ENCODE measurements at places on chromosomes 1 and 21.

- no peak for DNase-seq
These were observed 5.7 kb downstream of the HSPG2 start for GRCh38 chr1:21931171-21932093.

- no peak for DNase-seq
These were observed 124.6 kb downstream of the BACH1 start for GRCh38 chr21:29423099-29423870.

DNA sequence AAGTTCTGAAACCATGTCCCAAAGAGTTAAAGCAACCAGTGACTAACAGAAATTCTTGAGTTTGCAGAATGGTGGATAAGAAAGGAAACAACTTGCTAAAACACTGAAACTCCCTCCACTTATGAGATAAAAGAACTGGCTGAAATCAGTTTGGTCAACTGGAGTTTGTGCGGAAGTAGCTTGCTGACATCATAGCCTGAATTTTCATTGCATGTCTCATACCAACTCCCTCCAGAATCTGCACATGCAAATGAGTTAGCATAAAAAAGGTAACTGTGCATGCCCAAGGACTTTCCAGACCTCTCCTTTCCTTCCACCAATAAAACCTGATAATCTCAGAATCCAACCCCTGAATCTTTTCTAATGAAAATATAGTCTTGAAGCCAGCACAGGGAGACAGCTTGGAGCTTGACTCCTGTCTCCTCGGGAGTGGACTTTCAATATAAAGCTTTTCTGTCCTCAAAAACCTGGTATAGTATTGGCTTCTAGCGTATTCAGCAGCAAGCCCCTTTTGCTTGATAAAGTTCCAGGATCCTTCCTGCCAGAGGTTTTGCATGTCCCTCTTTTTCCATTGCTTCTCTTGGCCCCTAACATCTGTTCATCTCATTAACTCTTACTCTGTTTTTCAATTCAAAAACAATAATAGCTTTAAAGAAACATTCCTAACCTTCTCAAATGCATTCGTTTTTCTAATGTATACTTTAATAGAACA, 785.8 kb upstream of the ADGRL4 start:
- no peak for DNase-seq

DNA sequence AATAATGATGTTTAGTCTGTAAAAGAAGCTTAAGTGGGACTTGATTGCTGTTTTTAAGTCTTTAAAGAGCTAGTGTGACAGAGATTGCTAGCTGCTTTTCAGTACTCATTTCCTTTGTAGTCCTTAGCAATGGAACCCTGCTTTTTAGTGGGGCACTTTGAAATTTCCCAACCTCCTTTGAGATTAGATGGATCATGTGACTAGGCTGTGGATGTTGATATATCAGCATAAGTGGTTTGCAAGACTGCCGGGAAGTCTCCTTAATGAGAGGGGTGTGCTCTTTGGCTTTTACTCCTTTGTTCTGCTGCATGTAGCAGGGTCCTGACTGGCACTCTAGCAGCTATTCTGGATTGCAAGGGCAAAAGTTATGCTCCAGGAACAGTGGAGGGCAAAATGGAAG, 11.2 kb upstream of the RCOR3 start:
- no peak for DNase-seq

DNA sequence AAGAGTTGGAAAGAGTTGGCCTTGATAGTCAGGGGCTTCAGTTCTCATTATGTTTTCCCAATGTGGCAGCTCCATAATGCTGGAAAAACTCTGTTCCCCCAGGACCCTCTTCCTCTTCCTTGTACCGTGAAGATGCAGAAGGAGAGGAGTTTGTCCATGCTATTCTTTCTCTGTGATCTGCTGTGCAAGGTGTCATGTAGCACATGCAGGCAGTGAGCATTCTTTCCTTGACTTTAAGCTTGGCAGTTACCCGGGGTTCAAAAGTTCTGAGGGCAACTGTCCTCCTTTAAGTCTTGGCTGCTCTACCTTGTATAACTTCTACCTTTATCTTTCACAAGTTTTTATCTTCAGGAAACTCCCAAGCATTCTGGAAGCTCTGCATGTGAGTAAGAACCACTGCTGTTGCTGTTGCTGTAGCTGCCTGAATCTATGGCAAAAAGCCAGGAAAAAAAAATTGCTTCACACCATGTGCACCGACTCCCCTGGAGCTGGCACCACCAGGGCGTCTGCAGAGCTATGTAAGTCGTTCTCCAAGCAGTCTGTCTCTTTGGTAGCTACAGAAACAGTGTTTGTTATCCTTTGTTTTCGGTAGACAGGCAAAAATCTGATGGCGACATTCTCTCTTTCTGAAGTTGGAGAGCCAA, 42.7 kb upstream of the SLC16A1 start:
- no peak for DNase-seq

DNA sequence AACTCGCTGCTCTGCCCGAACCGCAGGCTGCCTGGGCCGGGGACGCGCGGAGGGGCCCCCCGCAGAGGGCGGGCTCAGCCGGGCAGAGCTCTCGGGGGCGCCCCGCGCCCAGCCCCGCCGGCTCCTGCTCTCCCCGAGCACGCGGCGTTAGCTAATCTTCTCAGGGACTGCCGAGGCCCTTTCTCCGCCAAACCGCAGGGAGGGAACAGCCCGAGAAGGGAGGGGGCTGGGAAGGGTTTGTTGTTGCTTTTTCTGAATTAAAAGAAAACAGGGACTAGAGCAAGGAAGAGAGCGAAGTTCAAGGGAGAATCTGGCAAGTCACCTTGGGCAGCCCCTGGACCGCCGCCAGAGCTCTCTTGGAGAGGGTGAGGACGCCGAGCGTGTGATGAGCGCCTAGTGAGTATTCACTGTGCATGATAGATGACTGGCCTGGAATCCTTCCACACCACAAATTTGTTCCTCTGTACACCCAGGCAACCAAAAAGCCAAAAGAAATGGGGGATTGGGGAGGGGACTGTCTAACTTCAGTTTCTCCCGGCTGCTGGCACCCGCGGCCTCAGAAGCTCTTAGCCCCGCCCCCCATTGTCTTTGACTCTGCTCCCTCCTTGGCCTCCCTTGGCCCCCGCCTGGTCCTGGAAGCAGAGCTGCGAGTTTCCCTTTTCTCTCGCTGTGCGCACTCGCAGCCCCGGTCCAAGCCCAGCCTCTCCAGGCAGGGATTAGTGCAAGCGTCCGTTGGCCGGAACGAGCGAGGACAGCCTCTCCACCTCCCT, 19.7 kb upstream of the LMX1A start:
- DNase-seq: no peak

DNA sequence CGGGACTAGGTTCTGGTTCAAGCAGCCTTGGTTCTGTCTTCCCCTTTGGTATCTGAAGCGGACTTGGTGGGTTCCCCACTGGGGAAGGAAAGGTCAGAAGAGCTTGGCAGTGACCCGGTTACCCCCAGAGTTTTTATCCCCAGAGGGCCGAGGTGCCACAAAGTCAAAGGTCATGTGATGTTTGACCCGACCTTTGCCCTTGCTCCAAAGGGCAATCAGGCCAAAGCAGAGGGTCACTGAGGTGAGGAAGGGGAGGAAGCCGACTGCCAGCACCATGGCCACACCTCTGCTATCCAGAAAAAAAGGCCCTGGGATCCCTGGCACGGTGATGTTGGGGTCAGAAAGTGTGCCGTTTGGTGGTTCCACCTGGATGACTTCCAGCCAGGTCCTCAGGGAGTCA, 4.4 kb downstream of the LINGO4 start:
- no peak for DNase-seq

DNA sequence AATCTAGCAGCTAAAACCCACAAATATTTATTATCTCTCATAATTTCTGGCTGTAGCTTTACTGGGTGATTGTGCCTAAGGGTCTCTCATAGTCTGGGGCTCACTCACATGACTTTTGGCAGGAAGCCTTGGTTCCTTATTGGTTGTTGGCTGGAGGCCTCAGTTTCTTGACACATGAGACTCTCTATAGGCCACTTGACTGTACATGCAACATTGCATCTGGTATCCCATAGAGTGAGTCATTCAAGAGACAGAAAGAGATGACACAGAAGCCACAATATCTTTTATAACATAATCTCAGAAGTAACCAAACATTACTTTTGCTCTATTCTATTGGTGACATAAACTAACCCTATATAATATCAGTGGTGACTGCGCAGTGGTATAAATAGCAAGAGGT, 128.5 kb upstream of the HNRNPU start:
- DNase-seq: no peak

GRCh38 chr1:157004806-157005205, 40.7 kb downstream of the ARHGEF11 start:
- no peak for DNase-seq

GRCh38 chr1:233172201-233172600, 123.3 kb downstream of the PCNX2 start:
- DNase-seq: no peak

DNA sequence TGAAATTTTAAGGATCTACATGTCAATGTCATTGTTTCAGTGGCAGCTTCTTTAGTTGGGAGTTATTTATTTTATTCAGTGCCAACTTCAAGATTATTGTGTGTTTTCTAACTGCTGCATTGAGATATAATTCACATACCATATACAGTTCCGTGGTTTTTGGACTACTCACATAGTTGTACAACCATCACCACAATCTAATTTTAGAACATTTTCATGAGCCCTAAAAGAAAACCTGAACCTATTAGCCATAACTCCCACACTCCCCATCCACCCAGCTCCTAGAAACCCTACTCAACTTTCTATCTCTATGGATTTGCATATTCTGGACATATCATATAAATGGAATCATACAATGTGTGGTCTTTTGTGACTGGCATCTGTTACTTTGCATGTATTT, 220.0 kb downstream of the LRRC40 start:
- DNase-seq: no peak

- DNase-seq: no peak
These were observed 62.2 kb downstream of the ZFYVE9 start for GRCh38 chr1:52203935-52204625.

DNA sequence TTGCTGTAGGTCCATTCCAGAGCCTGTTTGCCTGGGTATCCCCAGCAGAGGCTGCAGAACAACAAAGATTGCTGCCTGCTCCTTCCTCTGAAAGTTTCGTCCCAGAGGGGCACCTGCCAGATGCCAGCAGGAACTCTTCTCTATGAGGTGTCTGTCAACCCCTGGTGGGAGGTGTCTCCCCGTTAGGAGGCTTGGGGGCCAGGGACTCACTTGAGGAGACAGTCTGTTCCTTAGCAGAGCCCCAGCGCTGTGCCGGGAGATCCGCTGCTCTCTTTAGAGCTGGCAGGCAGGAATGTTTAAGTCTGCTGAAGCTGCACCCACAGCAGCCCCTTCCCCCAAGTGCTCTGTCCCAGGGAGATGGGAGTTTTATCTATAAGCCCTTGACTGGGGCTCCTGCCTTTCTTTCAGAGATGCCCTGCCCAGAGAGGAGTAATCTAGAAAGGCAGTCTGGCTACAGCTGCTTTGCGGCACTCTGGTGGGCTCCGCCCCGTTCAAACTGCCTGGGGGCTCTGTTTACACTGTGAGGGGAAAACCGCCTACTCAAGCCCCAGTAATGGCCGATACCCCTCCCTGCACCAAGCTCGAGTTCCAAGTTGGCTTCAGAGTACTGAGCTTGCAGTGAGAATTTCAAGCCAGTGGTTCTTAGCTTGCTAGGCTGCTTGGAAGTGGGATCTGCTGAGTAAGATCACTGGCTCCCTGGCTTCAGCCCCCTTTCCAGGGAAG, 8.7 kb upstream of the SLC25A24 start:
- no peak for DNase-seq

DNA sequence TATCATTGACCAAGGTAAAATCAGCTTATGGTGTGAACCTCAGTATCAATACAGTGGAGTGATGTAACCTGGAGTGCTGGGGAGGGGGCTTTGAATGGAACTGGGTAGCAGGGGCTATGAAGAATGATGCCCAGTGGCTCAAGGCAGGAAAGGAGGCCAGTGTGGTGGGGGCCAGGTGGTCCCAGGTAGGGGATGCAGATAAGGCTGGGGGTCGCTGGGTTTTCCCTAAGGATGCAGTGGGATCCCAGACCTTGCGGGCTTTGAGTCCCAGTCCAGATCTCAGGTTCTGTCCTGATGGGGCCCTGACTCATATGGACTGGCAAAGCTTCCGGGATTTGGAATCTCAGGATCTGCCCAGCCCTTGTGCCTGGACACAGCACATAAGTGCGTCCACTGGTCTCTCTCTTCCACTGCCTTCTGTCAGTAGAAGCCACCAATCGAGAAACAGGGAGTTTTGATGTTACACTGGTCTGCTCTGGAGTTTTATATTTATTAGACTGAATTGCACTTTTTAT, 52.0 kb downstream of the S100B start:
- no peak for DNase-seq

DNA sequence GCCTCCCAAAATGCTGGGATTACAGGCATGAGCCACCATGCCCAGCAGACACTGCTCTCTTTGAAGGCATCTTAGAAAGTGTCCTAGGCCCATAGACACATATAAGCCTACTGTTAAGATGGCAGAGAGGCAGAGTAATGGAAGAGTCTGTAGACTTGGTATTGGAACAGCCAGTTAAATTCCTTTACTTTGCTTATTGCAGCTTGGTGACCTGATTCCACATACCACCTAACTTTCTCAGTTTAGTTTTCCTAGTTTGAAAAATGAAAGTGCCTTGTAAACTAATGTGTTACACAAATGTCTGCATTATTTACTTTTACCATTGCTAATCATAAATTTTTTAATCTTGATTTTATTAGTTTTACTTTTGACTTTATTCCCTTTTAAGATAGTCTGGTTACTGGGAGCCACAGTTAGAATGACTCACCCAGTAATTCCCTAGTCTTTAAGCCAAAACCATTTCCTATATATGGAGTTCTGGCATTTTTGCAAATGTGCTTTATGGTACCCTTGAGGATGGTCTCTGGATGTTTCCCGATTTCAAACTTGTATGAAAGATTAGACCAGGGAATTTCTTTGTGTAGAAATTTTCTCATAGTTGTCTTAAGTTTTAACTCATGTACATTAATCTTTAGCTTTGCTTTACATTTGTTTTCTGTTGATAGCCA, 6.4 kb downstream of the SMAP2 start:
- DNase-seq: no peak

GRCh38 chr1:187046293-187046692, 217.5 kb downstream of the PLA2G4A start:
- DNase-seq: no peak

DNA sequence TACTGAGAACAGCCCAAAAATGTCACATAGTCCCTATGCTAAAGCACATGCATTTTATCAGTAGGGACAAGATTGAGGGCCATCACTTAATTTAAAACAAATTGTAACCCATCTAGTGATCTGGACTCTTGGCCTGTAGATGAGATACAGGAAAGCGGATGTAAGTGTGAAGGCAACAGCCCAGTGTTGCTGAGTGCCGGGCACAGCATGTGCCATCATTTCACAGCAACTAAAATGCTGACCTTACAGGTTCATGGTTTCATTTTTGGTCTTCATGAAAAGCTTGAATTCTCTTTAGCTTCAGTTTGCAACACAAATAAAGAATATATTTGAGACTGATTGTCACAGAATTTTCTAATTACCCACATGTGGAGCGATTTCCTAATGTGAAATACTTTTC, 5.8 kb downstream of the COG2 start:
- no peak for DNase-seq

All from activated naive CD4-positive, alpha-beta T cell (primary cell).